ENCODE measurements at places on chromosomes 11 and 22.

GRCh38 chr11:107446822-107447431 lies 10.7 kb downstream of the CWF19L2 start:
- DNase-seq = no peak

DNA sequence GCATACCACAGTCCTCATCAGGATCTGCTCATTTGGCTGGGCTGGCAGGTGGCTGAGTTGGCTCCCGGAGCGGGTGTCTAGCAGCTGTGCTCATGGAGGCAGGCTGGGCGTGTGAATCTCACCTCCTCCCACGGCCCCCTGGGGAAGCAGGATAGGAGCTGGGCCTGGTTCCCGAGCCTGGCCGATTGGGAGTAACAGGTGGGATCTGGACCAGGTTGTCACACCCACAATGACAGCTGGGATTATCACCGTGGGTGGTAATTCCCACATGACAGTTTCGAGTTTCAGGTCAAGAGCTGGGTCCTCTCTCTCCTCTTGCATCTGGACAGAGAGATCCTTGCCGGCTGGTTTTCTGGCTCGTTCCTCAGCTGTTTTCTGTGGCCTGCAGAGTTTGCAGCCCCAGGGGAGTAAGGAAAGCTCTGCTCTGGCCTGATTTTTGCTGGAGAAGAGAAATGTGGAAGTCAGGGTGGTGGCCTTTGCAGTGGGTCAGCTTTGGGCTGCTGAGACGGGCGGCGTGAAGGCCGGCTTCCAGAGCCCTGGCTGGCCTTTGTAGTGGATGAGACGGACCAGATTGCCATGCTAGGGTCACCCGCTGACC lies 57.0 kb downstream of the BCR start:
- no peak for DNase-seq

GRCh38 chr11:47186700-47187695 lies 764 bp upstream of the PACSIN3 start:
- DNase-seq = no peak

GRCh38 chr11:77752516-77752915 lies 68.0 kb downstream of the RSF1 start:
- no peak for DNase-seq

DNA sequence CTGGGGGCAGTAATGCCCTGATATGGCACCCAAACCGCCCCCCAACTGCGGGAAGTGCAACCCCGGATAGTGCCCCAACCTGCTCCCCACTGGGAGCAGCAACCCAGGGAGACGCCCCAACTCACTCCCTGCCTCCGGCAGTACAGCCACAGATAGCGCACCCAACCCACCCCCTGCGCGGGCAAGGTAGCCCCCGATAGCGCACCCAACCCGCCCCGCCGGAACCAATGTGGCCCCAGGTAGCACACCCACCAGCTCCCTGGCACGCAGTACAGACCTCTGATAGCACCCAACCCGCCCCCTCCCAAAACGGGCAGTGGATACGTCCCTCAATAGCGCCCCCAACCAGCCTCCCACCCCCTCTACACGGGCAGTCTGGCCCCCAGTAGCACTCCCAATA lies 3.8 kb upstream of the RFPL3 start:
- DNase-seq = no peak

- no peak for DNase-seq
Measured at GRCh38 chr22:46086577-46087335, 63.6 kb upstream of the PPARA start.

- no peak for DNase-seq
Measured at GRCh38 chr22:39493759-39494158, 8.3 kb upstream of the MIEF1 start.

- DNase-seq = no peak
Measured at GRCh38 chr22:44862981-44863860, 110.8 kb downstream of the ARHGAP8 start.

GRCh38 chr11:92268546-92268945 lies 43.9 kb downstream of the FAT3 start:
- DNase-seq = no peak

- no peak for DNase-seq
Measured at GRCh38 chr11:131692961-131693360, 322.5 kb downstream of the NTM start.

DNA sequence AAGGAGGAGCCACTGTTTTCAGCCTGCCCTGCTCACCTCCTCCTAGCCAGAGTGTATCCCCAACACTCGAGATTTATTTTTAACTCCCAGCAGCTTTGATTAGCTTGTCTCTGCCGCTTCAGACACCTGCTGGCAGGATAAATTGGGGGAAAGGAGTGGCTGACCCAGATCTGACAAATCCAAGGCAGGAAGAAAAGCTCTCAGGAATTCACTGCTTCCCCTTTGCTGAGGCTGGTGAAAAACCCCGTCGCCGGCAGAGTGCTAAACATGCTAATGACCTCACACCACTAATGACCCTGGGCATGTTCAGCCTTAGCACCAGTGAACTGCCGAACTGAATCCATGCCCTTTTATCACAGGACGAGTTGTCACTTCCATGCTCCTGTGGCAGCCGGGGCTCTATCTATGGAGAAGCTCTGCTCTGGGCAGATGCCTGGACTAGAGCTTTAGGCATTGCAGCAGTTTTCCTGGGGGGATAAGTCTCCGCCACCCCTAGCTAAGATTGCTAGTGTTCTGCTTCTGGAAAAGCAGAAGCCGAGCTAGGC lies 52.2 kb downstream of the FEZ1 start:
- no peak for DNase-seq

- no peak for DNase-seq
Measured at GRCh38 chr11:130882138-130882551, 34.1 kb downstream of the SNX19 start.

DNA sequence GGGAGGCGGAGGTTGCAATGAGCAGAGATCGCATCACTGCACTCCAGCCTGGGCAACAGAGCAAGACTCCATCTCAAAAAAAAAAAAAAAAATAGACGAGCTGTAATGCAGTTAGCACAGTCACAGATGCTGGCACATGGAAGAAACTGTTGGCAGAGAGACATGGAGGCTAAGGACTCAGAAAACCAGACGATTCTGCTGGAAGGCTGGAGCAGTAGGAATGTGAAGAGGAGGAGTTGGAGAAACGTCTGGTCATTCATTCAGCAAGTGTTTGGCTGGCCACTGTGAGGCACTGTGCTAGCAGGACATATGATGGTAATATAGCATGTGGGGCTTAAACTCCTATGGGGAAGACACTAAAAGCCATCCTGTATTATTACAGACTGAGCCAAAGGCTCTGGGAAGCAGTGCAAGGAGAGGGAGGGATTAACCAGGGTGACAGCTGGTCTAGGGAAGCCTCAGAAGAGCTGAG lies 5.0 kb downstream of the UQCR10 start:
- no peak for DNase-seq
